ENCODE measurements at places on chromosomes 12 and 14.
A peak's percentile ranks its signal among the peaks of the same experiment; 100 is the strongest.

DNA sequence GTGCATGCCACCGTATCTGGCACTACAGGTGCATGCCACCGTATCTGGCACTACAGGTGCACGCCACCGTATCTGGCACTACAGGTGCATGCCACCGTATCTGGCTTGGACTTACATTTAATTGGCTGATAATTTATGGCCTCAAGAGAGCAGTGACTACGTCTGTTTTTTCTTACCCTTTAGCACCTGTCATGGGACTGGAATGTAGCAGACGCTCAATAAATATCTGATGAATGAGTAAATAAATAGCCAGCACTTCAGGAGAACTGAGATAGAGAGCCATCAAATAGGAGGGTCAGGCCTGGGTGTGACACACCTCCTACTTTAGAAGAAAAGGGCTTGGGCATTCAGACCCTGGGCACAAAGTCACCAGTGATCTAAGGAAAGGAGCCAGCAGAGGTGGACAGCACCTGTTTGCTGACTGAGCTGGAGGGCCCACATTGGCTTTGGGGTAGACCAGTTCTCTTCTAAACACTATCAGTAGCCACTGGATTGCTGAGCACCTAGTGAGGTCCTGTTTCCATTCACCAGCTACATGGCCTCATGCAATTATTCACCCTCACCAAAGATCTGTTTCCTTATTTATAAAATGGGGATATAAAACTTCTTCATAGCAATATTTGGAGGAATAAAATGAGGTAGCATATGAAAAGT, 50.1 kb downstream of the RFX4 start:
- no peak for DNase-seq

DNA sequence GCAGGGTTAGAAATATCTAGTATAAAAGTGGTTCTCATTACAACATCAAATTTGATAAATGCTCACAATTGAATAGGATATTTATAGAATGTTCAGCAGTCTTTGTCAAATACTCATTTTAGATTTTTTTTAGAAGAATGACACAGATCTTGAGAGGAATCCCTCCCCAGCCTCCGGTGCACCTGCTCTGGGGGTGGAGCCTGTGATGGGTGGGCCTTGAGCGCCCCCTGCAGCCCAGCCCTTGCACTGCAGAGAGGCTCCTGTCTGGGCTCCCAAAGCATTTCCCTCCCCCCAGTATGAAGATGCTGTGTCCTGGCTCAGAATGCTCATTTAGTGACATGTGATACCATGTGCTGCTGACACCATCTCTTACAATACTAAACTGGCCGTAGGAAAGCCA, 792.3 kb downstream of the TMEM121 start:
- DNase-seq, result no peak

DNA sequence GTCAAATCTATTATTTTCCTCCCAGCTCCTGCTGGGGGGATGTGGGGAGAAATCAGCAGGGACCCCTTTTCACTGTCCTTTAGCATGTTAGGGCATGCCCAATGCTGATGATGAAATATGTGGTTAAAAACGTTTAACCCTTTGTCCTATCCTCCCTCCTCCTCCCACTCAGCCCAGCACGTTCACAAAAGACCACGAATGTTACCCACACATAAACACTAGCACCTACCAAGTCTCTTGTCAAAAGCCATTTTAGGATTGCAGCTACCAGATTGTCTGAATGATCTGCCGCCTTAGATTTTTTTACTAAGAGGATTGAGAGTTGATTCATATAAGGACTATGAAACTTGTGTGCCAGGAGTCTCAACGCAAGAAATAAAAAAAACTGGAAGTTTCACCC, 70.4 kb downstream of the TBK1 start:
- DNase-seq, result no peak

- no peak for DNase-seq
Measured at GRCh38 chr14:98341211-98341610, 930.8 kb downstream of the BCL11B start.

- no peak for DNase-seq
Measured at GRCh38 chr12:71186571-71187288, 28.9 kb upstream of the TSPAN8 start.

DNA sequence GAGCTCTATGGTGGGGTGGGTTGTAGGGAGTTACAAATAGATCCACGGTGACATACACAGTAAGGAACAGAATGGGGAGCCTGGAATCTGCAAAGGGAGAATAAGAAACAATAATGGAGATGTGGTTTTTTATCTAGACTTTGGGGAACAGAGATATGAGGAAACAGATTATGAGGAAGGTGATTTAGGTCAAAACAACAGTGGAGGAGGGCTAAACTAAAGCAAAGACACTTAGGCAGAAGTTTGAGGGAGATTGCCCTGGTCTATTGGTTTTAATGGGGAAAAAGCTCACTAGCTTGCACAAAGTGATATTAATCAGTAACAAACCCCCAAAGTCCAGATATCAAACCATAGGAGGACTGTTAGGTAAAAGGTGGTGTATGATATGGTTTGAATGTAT, 144.5 kb upstream of the DYRK2 start:
- no peak for DNase-seq

DNA sequence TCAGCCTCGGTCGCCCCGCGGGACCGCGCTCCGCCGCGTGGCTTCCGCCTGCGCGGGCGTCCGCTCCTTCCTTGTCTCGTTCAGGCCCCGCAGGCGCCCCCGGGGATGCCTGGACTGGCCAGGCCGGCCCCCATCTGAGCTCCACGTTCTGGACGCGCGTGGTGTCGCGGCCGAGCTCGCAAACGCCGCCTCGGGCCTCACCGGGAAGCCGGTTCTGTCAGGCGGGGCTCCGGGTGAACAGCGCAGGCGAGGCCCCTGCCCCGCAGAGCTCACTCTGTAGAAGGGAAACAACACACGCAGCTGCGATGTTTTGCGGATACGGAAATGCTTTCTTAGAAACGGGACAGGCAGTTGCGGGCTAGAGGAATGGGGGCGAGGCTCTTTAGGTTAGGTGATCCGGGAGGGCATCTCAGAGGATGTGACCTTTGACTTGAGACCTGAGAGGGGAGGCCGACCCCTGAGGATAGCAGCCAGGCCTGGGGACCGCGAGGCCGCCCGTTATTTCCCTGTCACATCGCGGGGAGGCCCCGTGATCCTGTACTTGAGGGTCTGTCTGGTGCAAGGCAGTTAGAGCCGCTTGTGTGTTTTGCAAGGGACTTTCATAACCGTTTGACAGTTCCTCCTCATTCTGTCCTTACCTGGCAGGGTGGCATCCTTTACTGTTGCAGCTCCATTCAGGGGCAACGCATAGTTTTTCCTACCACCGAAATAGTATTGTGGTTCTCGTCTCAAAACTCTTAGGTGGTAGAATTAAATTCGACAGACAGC, 584 bp downstream of the VRK1 start:
- peak; percentile 68 for DNase-seq

- DNase-seq, result no peak
Measured at GRCh38 chr12:122076743-122077495, 1.6 kb upstream of the MLXIP start.

- no peak for DNase-seq
Measured at GRCh38 chr12:59149995-59150642, 229.8 kb upstream of the LRIG3 start.
